ENCODE measurements at places on chromosomes 3 and 15.

DNA sequence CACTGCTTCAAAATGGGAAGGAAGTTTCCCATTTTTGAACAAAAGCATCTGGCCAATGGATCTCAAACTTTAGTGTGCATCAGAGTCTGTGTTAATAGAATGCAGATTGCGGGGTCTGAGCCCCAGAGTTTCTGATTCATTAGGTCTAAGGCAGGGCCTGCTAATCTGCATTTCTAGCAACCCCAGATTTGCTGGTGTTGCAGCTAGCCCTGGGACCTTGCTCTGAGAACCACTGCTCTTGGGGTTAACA lies 30.7 kb upstream of the USP3 start:
- DNase-seq: no peak

DNA sequence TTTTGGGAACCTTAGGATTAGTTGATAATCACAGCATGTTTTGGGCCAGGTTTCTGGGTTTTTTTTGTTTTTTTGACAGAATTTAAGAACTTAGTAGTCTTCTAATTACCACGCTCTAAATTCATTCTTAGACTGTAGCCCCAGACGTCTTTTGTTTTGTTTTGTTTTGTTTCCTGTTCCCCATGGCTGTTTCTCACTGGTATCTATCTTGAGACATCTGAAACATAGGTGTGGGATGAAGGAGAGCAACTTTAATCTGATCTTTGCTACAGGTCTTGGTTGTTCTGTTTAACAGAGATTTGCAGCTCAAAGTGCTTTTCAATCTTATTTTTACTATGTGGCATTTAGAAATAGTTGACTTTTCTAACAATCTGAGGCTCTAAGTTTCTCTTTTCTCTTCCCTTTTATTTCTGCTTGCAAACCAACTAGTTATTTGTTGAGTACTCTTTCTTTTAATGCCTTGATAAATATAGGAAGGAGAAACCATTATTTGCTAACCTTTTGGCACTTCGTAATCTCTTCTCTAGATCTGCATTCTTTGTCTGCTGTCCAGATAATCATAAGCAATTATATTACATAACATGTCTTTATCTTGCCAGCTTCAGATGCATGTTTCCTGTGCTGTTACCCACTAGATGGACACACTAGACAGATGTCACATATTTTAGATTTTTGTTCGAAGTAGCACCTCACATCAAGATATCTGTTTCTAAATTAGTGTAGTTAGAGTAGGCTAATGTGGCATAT lies 40.9 kb downstream of the FBXL2 start:
- no peak for DNase-seq

DNA sequence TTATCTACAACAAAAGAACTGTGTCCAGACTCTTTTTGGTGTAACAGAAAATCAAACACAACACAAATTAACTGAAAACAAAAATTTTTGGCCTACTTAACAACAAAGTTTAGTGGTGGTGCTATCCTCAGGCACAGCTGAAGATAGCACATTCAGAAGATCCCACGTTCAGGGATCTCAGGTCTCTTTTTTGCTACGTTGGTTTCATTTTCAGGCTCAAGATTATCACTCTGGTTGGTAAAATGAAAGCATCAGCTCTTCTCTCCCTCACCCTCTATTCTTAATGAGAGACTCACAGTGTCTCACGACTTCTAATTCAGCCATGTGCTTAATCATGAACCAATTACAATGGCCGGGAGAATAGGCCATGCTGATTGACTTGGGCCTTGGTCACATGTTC lies 146.9 kb upstream of the PTPRG start:
- DNase-seq: no peak

DNA sequence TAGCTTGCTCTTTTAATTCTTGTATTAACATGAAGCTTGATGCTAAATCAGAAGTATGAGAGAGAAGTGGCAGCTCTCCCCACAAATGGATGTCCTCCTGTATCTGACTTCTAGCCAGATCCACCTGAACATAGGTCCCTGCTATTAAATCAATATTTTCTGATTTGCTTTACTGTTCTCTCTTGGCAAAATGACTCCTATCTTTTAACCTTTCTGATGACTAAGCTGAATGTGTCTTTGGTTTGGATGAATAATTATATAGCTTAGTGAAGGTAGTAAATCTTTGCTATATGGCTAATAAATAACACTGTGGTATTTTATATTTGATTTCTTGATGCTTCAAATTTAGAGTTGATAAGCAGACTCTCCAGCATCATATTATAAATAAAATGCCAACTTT lies 28.3 kb upstream of the ARL14 start:
- DNase-seq: no peak

GRCh38 chr15:43985976-43986680 lies 159.3 kb downstream of the WDR76 start:
- no peak for DNase-seq

GRCh38 chr3:171873580-171873979 lies 30.4 kb downstream of the TMEM212 start:
- DNase-seq: no peak

- peak; percentile 24 for DNase-seq
Measured at GRCh38 chr3:119098619-119099222, 47.2 kb upstream of the TEX55 start.

GRCh38 chr3:37503856-37504255 lies 329.5 kb upstream of the LRRFIP2 start:
- DNase-seq: no peak

DNA sequence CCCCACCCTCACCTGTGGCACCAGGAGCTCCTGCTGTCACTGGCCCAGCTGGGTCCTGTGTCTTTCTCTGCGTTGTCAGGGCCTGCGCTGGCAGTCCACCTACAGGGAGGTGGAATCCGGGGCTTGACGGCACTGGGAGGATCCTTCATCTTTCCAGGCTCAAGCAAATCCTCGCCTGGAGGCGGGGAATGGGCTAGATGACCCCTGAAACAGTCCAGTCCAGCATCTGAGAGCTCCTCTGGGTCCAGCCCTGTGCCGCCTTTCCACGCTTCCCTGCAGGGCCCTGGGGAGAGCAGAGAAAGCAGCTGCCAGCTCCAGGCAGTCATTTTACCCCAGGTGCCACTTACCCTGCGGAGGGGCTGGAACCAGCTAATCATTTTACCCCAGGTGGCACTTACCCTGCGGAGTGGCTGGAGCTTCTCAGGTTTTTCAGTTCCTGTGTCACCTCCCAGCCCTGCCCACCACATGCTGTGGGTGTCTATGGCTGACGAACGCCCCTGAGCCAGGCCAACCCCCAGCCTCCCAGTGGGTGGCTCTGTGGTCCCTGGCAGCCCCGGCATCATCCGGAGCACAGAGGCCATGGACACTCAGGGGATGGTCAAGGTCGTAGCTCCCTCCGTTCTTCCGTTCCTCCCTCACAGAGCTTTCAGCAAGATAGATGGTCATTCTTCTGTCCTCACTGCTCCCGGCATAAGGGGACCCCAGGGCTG lies 17.9 kb upstream of the ADIPOQ start:
- no peak for DNase-seq

DNA sequence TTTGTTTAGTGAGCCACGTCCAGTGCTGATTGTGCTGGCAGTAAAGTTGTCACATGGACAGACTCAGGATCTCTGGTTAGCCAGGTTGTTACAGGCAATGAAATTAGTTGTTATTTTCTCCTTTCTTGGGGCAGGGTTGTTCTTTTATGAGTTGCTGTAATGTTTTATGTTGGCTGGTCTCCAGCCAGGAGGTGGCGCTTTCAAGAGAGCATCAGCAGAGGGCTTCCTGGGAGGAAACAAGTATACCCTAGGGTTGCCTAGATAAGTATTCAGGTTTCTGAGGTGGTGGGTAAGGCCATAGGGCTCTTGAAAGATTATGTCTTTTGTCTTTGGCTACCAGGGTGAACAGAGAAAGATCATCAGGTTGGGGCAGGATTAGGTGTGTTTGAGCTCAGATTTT lies 14.5 kb upstream of the CFAP20DC start:
- DNase-seq: no peak

- no peak for DNase-seq
Measured at GRCh38 chr15:47473106-47473725, 244.1 kb upstream of the SEMA6D start.

DNA sequence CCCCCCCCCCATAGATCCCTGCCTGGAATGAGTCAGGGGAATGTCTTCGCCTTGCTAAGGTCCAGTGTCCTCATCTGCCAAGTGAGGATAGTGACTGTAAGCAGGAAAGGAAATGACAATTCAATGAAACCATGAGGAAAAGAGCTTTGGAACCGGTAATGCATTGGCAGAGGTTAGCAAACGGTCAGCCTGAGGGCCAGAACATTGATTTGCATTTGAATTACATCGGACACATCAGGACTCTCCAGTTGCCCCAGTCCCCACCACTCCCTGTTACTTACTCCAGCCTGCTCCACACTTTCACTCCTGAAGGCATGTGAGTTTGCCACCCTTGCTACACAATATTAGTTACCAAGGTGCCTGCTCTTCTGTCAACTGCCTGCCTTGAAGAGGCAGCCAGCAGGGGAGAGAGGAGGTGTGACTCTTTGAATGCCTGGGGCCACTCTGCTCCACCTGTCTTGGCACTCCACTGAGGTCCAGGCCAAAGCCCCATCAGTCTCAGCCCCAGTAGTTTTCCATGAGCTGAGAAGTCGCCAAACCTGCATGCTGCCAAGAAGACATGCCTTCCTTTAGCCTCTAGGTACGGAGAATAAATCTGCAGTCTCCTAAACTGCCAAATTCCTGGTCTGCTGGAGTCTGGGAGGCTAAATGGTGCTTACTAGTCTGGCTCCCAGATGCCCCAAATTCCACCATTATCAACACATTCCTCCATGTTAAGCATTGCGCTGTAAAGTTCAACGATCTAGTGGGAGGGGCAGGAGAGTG lies 191.7 kb upstream of the TLE3 start:
- no peak for DNase-seq

DNA sequence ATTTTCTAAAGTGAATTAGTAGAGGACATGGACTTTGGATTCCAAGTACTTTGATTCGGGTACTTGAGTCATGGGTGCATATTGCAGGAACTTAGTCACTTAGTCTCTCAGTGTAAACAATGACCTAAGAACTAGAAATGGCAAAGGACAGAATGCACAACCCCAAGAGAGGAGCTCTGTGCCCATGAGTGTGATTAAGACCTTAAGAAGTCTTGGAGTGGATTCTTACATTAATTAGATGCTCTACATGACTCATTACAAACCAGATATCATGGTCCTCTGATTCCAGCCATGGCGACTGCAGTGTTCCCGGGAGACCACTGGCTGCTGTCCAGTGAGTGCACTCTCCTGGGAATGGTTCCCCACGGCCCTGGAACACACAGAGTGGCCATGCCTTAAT lies 251.5 kb downstream of the GABRG3 start:
- no peak for DNase-seq

- no peak for DNase-seq
Measured at GRCh38 chr3:126937533-126937932, 45.4 kb upstream of the PLXNA1 start.

GRCh38 chr15:51218299-51218938 lies 120.0 kb downstream of the CYP19A1 start:
- no peak for DNase-seq

GRCh38 chr15:26472661-26473060 lies 300.2 kb downstream of the GABRB3 start:
- DNase-seq: no peak

- no peak for DNase-seq
Measured at GRCh38 chr15:80429964-80430363, 25.8 kb downstream of the ARNT2 start.

- no peak for DNase-seq
Measured at GRCh38 chr3:122931636-122932035, 95.9 kb downstream of the SEMA5B start.

DNA sequence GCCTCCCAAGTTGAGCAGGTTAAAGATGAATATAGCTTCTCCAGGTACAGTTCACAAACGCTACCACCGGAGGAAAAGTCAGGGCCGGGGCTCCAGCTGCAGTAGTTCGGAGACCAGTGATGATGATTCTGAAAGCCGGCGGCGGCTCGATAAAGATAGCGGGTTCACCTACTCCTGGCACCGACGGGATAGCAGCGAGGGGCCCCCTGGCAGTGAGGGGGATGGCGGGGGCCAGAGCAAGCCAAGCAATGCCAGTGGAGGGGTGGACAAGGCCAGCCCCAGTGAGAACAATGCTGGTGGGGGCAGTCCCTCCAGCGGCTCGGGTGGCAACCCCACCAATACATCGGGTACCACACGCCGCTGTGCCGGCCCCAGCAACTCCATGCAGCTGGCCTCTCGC lies 61.4 kb downstream of the SNRK start:
- no peak for DNase-seq

DNA sequence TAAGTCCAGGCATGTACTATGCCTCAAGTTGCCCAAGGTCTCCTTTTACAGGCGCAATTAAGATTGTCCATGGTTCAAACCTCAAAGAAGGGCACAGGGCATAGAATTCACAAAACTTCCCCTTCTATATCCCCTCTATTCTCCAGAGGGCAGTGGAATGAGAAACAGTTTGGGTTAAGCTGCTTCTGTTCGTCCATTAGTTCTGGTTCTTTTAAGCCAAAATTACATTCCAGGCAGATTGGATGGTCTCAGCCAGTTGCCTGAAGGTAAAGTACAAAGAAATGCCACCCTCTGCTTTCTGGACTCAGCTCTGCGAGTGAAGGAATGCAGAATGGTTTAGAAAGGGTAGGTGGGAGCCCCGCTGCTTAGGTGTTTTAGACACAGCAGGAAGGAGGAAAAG lies 200.7 kb downstream of the GREM1 start:
- no peak for DNase-seq

GRCh38 chr15:79041601-79042168 lies 48.9 kb downstream of the RASGRF1 start:
- DNase-seq: no peak

DNA sequence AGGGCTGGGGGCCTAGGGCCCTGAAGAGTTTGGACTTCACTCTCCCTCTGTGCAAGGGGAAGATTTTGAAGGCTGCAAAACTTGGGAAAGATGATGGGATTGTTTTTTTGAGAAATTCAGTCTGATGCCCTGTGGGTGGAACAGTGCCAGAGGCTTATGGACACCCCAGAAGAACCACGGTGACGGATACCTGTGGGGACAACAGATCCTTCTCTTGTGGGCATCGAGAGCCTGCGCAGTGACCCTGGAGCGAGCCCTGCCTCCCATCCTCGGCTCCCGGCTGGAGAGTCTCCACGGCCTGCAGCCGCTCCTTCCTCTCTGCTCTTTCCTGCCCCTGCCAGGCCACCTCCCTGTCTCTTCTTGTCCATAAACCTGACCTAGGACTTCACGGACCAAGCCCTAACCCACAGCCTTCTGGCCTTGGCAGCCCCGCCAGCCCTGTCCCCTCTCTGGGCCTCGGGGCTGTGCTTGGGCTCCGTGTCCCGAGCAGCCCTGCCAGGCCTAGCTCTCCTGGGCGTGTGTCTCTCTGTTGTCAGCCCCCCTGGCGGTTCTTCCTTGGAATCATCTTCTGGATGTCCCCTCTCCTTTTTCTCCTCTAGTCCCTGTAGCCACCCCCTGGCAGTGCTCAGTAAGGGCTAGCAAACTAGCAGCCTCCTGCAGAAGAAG lies 98.4 kb downstream of the VGLL4 start:
- peak; percentile 76 for DNase-seq

DNA sequence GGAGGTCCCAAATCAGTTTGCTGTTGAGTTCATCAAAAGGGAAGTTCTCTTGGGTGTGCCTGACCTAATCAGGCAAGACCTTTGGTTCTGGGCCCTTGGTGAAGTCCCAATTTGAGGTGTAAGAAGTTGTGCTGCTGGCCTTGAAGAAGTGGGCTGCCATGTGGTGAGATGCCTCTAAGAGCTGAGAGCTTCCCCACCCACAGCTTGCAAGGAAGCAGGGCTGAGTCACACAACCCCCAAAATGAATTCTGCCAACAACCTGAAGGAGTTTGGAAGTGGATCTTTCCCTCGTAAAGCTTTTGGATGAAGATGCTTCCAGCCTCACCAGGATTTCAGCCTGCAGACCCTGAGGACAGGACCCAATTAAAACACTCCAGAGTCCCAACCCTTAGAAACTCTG lies 129.3 kb upstream of the NSMCE3 start:
- DNase-seq: no peak

GRCh38 chr3:150725548-150725947 lies 21.8 kb upstream of the ERICH6 start:
- DNase-seq: no peak

Data from SK-N-DZ (cell line).